ENCODE measurements at places on chromosomes 2 and 18.

DNA sequence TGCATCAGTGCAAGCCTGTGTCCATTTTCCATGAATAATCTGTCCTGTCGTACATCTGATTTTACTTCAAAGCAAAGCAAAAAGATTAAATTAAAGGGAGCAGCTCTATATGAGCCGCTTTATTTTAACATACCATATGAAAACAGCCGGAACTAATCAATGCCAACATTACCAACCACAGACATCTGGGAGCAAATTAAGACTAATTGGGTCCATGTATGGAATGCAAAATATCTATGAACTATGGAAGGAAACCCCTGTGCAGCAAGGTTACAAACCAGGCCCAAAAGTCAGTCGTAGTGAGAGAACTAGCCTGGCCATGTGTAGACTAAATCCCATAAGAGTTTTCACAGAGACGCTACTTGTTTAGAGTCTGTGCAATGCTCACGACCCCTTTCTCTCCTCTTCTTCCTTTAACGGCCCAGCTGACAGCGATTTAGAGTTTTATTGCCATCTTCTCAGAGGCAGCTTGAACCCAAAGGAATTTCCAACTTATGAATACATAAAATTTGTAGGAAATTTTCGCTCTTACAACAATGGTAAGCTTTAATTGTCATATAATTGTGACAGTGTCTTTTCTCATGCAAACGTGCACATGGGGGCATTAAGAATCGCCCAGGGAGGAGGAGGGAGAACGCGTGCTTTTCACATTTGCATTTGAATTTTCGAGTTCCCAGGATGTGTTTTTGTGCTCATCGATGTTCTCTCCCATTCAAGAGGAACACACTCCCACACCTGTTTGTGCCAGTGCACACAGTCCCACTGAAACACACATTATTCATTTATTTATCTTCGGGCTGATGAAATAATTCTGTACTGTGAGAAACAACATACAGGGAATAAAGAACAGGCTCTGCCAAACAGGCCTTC, 52.9 kb upstream of the RPL31 start:
- no peak for DNase-seq

- DNase-seq = no peak
Measured at GRCh38 chr2:143679617-143680016, 550.4 kb downstream of the ARHGAP15 start.

DNA sequence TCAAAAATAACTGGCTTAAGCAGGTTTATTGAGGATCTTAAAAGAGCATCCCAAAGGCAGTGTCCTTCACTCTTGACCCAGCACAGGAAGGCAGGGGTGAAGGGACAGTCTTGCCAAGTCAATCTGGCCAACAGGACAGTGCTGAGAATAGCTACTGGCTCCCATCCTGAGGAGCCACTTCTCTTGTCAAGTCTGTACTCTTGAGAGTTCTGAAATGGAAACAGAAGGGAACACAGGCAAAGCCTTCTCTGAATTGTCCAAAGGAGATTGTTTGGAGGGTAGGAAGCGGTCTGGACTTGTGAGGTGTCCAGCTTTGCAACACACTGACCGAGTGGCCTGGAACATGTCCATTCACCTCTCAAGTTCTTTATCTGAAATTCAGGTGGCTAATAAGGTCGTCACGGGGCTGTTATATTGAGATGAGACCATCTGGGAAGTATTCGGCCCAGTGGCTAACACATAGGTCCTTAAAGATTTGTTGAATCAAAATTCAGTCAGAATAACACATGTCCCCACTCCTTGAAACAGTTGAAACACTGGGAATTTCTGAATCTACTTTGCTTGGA, 99.5 kb upstream of the FHL2 start:
- DNase-seq = no peak

DNA sequence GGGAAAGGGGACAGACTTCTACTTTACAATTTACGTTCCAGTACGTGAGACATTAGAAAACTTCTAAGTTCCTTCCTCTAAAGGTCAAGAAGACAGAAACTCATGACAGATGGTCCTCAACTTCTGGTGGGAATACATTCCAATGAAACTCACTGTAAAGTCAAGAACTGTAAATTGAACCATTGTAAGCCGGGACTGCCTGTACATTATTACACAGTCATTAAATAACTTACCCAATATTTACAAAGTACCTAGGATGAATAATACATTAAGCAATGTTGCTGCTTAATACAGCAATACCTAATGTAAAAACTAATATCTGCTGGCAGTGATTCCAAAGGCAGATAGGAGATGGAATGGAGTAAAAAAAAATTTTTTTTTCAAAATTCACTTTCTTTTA, 51.9 kb downstream of the CDH2 start:
- no peak for DNase-seq

Measured in AG04449 (cell line).